ENCODE measurements at places on chromosomes 4 and X.

GRCh38 chr4:119041396-119041795 lies 94.2 kb upstream of the MYOZ2 start:
- DNase-seq = no peak

GRCh38 chrX:109347632-109348031 lies 134.3 kb downstream of the GUCY2F start:
- no peak for DNase-seq

DNA sequence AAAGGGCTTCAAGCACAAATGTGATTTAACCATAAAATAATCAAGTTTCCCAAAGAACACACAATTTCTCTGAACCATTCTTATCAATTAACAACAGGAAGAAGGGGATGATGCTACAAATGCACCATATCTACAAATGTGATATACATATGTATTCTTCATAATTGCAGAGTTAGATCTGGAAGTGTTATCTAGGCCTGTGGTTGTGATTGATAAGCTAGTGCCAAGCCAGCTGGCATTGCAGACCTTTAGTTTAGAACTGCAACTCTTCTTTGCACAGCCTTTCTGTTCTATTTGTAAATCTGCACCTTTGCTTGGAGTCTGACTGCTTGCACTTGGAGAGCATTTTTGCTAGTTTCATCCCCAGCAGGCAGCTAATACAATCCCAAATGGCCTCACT lies 145.5 kb upstream of the NPY2R start:
- no peak for DNase-seq

DNA sequence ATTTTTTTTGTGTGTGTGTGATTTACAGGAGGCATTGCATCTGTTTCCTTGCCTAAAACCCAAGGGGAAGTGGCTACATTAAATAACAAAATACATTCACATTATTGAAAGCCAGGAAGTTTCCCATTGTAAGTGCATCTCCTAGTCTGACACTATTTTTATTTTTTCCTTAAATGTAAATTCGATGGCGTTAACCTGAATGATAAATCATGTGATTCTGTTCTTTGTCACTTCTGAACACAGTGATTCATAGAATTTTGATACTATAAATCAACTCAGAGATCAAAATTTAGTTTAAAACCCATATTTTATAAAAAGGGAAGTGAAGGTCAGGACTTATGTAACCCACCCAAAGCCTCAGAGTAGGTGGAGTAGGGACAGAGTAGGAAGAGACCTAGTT lies 258.1 kb downstream of the GABRG1 start:
- no peak for DNase-seq

GRCh38 chrX:78753571-78753970 lies 6.1 kb downstream of the LPAR4 start:
- no peak for DNase-seq

- DNase-seq = no peak
Observed at GRCh38 chr4:48636911-48637310, 143.2 kb downstream of the FRYL start.

DNA sequence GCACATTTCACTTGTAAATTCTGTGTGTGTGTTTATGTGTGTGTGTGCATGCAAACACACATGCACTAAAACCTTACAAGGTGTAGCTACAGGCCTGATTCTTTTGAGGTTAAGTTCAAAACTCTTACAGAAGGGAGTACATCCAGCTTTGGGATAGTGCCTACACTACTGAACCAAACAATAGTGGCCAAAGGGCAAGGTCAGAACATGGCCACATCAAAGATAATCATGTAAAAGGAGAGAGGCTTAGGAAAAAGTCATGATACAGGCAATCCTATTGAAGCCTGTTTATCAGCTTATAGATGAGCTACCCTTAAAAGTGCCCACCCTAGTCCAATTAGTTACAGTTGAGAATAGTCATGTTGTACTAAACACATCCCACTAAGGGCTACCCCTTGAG lies 139.6 kb downstream of the IDS start:
- DNase-seq = no peak

DNA sequence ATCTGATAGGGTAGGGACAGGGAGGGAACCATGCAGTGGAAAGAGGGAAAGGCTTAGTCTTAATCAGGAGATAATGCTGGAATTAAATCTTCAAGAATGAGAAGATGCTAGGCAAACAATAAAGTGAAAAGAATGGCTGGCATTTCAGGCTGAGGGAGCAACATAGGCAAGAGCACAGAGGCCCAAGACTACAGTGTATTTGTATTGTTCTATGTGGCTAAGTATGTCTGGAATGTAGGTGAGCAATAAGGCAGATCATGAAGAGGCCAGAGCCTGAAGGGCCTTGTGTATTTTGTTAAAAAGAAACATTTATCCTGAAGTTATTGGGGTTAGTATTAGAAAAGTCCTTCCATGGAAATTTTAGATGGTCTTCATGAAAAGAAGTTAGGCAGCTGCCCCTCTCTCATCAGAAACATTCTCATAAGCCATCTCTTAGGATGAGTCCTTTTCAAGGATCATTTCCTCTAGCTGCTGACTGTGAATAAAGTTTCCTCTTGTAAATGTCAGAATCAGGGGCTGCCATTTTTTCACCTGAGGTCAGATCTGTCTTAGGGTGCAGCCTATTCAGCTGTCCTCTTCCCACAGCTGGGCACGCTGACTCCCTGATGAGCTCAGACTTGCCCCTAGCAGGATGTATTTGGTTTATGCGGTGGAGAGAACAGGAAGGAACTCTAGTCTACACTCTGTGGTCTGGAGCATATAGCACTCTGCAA lies 46.3 kb downstream of the ATP10D start:
- DNase-seq = peak; percentile 67

- DNase-seq = no peak
Observed at GRCh38 chr4:115219862-115220261, 106.4 kb upstream of the NDST4 start.

- DNase-seq = no peak
Observed at GRCh38 chrX:148722966-148723365, 222.5 kb downstream of the AFF2 start.

- no peak for DNase-seq
Observed at GRCh38 chr4:97924341-97924958, 218.8 kb downstream of the STPG2 start.

DNA sequence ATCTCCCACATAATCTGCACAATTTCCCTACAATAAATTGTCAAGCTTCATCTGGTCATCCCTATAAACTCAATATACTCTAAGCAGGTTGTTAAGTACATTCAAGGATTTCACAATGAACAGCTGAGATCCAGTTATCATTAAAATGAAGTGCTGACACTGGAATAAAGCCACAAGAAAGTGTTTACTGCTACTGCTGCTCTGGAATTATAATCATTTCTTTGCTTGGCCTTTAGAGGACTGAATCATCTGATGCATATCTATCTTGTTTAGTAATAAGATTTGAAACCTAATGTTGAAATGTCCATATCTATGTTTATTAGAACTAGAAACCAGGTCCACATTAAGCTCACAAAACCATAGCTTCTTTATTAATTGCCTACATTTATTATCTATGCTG lies 338.6 kb upstream of the ZFP42 start:
- no peak for DNase-seq

DNA sequence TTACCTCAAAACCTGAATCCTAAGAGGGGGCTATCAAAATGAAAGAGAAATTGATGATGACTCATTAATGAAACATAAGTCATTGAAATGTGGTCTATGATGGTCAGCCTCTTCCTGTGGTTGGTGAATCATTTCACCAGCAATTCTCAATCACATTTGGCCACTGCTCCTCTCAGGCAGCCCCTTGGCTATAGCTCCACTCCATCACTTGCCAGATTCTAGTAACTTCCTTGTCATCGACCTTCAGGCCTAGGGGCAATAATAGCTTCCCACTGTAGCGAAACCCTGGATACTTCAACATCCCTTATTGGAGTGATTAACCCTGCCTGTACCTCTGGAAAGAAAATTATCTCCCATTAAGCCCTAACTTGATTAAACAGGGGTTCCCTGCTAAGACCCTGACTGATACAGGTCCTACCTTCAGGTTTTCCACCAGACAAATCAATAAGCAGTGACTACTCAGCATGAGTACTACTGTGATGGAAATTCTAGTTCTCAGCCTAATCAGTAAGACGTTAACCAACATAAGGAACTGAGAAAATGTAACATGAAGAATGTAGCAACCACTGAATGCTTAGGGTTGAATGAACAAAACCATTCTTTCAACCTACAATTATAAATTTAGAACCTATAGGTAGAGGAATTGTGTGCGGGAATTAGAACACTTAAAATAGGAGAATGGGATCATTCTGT lies 30.4 kb downstream of the ADH7 start:
- DNase-seq = no peak

DNA sequence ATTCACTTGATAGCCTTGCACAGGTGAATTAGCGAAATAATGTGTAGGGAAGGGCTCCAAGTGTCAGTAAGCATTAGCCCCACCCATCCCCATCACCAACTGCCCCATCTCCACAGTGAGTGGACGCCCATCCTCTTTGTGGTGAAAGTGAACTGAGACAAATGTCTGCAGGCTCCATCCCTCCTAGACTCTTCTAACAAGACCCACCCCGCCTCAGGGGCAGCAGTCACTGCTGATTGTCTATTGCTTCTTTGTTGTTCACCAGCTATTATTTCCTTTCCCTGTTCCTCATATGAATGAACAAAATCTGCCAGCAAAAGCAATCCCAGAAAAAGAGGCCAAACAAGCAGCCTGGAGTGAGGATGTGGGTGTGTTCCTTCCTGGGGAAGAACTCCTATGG lies 96.4 kb downstream of the LDB2 start:
- no peak for DNase-seq

DNA sequence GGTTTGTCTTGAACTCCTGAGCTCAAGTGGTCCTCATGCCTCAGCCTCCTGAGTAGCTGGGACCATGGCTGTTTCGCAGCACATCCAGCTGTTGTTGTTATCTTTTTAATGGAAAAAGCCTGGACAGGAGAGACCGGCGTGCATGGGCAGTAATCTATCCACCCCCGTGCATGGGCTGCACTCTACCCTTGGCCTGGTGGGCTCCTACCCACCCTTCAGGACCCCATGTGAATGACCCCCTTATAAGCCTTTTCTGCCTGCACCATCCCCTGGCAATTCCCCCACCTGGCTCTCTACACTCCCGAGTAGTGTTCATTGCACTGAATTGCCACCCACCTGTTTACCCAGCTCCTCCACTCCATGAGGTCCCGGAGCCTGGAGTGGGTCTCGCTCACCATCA lies 18.9 kb upstream of the HTRA3 start:
- no peak for DNase-seq

GRCh38 chrX:154049209-154050112 lies 29.8 kb upstream of the IRAK1 start:
- DNase-seq = no peak

- DNase-seq = no peak
Observed at GRCh38 chr4:83581411-83582288, 45.7 kb downstream of the GPAT3 start.

DNA sequence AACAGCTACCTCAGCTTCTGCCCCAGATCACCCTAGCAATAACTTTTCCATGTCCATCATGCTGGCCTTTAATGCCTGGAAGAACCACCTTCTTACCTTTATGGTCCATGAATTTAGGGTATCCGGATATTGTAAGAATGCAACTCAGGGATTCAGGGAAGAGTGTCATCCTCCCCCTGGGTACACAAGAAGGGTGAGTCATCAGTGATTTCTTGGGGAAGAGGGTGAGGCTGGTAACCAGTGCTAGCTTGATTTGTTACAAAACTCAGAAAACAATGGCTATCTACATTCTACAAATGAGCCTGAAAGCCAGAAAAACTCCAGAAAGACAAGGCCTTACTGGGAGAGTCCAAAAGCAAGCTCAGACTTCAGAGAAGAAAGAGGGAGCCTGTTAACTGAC lies 10.4 kb upstream of the NALF2 start:
- DNase-seq = no peak
